GM04503 (cell line): ENCODE measurements at places on chromosomes 4 and X.

- no peak for DNase-seq
Measured at GRCh38 chr4:5992171-5992827, 25.9 kb downstream of the C4orf50 start.

DNA sequence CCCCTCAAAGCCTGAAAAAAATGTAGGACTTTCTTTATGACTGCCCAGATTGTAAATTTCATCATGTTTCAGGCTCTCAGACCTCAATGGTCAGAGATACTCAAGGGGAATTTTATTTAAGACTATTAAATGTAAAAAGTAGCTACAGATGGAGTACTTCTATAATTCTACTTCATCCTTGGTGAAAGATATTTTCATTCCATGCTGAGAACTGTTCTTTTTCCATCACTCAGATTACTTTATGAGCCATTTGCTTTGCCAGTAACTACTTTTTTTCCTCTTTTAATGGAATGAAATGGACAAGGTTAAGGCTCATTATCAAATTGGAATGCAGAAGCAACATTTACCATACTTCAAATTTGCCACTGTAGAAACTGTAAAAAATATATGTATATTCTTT, 38.0 kb upstream of the PLS3 start:
- no peak for DNase-seq

- no peak for DNase-seq
Measured at GRCh38 chr4:22910200-22910599, 217.5 kb downstream of the GBA3 start.

GRCh38 chr4:31261632-31262031, 541.5 kb downstream of the PCDH7 start:
- no peak for DNase-seq

GRCh38 chr4:79358438-79358837, 32.6 kb upstream of the NAA11 start:
- no peak for DNase-seq

DNA sequence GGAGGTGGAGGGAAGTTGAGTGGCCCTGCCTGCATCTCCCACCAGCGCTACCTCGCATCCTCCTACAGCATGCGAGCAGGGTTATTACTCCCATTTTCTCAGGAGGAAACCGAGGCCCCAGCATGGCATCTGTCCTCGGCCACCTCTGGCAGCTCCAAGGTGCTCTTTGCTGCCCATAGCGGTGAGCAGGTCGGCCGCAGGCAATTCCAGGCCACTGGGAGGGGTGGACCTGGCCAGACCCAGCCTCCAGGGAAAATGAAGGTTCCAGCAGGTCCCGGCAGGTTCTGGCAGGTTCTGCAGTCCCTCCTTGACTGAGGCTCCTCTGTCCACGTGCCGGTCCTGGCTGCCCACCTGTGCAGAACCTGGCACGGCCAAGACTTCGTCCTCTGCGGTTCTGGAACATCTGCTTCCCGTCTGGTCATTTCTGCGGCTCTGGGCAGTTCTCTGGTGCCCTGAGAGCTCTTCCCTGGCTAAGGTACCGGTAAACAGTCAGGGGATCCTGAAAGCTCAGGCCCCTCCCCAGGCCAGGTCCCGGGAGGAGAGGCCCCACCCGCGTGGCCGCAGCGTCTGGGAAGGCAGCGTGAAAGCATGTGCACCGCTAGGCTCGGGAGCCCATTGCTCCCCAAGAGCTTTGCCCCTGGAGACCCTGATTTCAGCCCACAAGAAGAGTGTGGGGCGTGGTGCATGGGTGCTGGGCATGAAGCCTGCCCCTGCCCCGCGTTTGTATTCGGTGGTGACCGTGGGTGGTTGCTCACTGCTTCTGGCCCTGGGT, 112.0 kb upstream of the ADRA2C start:
- no peak for DNase-seq

DNA sequence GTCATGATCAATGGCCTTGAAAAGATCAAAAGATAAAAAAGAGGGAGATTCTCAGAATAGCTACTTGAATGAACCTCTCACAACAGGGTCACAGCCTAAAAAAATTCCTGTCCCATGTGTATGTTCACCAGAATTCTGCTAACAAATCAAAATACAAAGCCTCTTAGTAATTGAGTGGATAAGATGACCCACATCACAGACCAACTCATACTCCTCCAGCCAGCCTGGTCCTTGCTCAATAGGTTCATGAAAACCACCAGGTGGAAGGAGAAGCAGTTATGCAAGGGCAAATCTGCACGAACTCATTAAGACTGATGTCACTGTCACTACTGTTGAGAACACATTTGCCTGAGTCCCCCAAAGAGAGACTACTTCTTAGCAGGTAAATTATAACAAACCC, 21.5 kb downstream of the WDFY3 start:
- no peak for DNase-seq

DNA sequence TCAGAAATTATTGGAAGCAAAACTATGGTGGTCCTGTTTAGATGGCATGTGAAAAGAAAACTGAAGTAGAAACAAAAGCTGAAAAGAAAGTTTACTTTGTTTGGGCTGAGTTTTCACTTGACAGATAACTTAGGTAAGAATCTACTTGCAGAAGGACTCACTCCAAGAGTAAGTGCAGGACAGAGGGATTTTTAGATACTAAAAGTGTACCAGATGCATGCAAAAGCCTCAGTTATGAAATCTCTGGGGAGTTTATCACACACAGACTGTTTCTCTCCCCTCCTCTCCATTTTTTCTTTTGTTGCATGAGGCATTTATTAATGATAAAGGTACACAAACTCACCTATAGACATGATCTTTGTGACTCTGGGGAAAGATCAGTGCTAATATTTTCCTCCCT, 127.5 kb upstream of the GIMD1 start:
- no peak for DNase-seq

DNA sequence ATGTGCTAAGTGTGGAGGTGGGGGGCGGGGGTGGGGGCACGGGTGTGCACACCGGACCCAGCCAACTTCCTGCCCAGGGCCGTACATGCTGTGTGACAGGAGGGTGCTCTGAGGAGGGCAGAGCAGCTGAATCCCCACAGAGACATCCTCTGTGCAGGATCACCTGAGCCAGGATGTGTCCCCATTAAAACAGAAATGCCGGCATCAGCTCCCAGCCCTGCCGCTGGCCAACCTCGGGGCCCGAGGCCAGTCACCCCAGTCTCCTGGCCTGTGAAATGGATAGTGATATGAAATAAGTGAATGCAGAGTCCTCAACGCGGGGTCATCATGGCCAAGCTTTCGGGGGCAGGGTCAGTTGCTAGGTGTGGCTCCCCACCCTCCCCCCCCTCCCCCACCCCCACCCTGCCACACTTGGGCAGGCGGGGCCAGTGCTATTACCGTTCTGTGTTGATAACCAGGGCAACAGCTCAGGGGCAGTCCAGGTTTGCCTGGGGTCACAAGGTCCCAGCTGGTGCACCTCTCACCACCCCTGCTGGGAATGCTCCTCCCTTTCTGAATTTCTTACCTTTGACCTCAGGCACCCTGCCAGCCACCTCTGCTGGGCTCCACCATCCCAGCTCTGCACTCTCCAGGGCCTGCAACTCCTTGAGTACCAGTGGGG, 227.2 kb upstream of the PSAPL1 start:
- no peak for DNase-seq

- no peak for DNase-seq
Measured at GRCh38 chr4:54440394-54441136, 211.5 kb downstream of the PDGFRA start.

DNA sequence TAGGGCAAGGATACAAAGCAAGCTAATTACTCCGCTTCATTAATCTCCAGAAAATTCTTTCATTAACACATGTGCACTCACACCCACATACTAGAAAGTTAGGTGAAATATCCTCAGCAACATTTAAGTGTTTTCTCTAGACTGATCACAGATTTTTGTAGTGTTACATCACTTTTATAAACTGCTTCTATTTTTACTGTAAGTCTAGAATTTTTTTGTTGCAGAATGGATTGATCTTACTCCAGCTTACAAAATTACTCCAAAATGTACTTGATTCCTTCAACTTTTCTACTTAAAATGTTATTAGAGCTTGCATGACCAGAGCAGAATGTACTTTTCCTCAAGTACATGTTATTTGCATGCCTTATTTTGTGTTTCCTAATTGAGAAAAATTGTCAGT, 2325.2 kb downstream of the PCDH7 start:
- DNase-seq = no peak

DNA sequence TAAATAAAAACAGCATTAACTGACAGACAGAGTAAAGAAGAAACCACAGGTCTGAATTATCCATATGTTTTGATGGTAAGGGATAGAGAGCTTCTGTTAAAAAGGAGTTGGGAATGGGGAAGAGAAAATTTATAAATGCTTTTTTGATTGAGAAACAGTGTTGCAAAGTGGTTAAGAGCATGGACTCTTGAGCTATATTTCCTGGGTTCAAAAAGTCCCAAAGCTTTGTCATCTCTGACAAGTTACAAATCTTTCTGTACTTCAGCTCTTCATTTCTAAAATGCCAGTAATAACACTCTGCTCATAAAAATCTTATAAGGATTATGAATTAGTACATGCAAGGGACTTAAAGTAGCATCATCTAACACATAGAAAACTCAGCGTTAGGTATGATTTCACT, 62.2 kb downstream of the N4BP2 start:
- no peak for DNase-seq

GRCh38 chrX:99795495-99795894, 614.6 kb downstream of the PCDH19 start:
- no peak for DNase-seq

GRCh38 chrX:129932821-129933321, 26.9 kb downstream of the UTP14A start:
- DNase-seq = no peak

DNA sequence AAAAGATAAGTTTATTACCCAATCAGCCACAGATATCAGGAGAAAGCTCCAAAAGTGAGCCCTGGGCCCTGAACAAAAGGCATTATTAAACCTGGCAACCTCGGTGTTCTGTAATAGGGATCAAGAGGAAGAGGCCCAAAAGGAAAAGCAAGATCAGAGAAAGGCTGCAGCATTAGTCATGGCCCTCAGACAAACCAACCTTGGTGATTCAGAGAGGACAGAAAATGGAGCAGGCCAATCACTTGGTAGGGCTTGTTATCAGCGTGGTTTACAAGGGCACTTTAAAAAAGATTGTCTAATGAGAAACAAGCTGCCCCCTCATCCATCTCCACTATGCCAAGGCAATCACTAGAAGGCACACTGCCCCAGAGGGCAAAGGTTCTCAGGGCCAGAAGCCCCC, 75.7 kb downstream of the AGTR2 start:
- DNase-seq = no peak

- no peak for DNase-seq
Measured at GRCh38 chr4:45119376-45119775, 393.0 kb upstream of the GNPDA2 start.

- no peak for DNase-seq
Measured at GRCh38 chr4:55340266-55340665, 5.8 kb upstream of the SRD5A3 start.

GRCh38 chr4:176443646-176444409, 124.1 kb downstream of the SPCS3 start:
- no peak for DNase-seq

DNA sequence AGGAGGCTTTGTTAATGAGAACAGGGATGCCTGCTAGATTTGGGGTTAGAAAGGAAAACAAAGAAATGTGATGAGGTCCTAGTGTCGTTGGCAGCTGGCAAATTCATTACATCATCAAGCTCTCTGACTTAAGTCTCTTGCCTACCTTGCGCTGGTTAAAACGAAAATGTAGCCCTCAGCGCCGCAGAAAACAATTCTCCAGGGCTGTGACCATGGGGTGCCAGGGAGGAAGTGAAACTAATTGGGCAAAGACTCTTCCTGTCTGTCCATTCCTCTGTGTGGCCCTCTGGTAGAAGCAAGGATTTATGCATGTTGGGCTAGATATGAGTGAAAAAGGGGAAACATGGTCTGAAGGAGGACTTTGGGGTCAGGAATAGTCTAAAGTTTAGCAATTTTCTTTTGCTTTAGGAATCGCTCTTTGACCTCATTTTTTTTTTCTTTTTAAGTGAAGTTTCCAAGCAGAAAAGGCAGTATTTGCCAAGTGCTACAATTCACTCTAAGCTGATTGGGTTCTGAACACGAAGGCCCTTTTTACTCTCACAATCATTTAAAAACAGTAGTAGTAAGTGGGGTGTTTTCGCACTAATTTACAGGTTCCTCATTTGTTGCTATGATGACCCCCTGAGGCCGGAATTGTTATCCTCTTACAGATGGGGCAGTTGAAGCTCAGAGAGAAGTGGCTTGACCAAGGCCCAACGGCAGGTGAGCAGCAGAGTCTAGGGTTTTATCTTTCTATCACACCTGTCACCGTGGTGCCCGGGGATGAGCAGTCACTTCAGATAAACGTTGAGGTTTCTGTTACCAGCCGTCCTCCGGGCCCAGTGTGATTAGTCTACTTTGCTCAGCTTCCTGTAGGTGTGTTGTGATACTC, 27.3 kb upstream of the CHRNA9 start:
- DNase-seq = no peak

DNA sequence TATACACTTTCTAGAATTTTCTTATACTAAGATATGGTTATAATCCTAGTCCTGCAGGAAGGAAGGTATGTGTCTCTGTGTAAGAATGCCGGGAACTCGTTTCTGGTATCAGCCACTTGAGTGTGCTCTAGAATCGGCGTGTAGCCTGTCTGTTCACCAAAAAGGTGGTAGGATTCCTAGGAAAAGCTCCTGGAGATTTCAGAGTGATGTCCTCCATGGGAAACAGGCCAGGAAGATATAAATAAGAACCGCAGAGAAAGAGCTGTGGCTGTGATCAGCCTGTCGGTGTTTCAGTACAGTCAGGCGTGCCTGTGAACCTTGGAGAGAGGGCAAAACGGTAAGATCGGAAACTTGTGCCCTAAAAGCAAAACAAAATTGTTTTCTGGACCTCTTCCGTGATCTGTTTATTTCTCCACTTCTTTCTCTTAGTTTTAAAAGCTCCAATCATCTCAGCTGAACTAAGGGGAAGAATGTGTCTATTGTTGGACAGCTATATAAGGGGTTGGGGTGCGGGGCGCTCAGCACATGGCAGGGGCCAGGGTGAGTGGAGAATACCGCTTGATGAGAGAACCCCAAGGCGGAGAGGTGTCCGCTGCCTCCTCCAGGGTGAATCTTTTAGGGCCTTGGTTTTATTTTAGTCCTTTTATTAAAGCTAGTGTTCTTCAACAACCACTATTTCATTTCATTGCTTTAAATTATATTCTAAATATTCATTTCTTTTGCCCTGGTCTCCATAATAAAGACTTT, 303.8 kb upstream of the TENM3 start:
- DNase-seq = no peak

- DNase-seq = no peak
Measured at GRCh38 chr4:174061026-174061425, 222.4 kb downstream of the FBXO8 start.

DNA sequence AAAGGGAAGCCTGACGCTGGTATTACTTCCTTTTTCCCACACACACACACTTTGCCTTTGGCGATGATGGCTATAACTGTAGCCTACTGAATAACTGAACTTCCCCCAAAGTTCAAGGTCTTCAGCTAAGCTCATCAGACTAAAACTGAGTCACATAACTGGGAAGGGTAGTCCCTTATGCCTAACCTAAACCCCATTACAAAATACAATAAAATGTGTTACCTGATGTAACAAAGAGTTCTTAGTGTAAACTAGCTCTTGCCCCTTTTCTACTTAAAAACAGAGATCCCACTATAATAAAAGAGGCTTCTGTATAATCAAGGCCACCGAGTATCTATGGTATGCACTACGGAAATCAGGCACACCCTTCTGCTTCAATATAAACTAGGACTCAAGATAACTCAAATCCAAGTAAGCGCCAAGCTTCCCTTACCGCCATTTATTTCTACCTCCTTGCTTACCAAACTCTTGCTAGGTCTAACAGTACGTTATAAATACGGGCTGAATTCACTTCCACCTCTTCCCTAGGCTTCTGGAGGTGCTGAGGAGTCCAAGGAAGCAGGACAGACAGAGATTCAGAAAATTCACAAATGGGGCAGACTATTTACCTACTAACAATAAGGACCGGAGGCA, 2.4 kb downstream of the OTUD4 start:
- no peak for DNase-seq
